ENCODE measurements at places on chromosomes 1 and 21. TPM values are rescaled to one million over a fixed set of nuclear protein-coding genes. Genes with fewer than 3 reads are reported as not detected.
A peak's percentile ranks its signal among the peaks of the same experiment; 100 is the strongest.

Gene CCDC17
- 5.7 TPM for total RNA-seq

Gene RAP1GAP
- total RNA-seq = 117 TPM

Gene WARS2
- 24.2 TPM for total RNA-seq

Gene JAM2
- 4.6 TPM for total RNA-seq

Gene IVL
- not detected for total RNA-seq

Gene MEAF6
- 73.2 TPM for total RNA-seq

DNA sequence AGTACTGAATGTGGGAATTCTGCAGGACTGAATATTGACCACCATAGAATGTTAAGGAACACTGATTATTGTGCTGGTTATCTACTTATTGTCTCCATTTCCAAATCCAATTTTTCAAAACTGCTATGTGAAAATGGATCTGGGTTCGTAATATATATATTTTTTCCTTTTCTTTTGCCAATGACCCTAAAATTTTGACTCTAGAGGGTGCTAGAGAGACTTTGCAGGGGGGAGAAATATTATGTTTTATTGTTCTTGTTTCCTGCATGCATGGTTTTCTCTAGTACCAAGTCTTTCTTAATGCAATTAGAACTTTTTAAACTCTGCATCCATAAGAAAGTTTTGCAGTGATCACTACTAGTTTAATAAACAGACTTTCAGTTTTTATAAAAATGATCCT, 1256.9 kb downstream of the BRINP3 start:
- H3K36me3 ChIP-seq = no peaks in the 10 kb centered on the region
- H3K27ac ChIP-seq = no peak overlapping the region
- no peaks in the 10 kb centered on the region for H3K4me1 ChIP-seq
- no peak overlapping the region for H3K4me3 ChIP-seq

- peaks cover 50% of the 10 kb centered on the region for H3K36me3 ChIP-seq
- peaks cover 18% of the 10 kb centered on the region for H3K4me1 ChIP-seq
- H3K27ac ChIP-seq = no peak overlapping the region
- H3K4me3 ChIP-seq = no peak overlapping the region
- DNase-seq = no peak
These were observed 3.4 kb downstream of the AKR7A2 start for GRCh38 chr1:19308509-19308907.

DNA sequence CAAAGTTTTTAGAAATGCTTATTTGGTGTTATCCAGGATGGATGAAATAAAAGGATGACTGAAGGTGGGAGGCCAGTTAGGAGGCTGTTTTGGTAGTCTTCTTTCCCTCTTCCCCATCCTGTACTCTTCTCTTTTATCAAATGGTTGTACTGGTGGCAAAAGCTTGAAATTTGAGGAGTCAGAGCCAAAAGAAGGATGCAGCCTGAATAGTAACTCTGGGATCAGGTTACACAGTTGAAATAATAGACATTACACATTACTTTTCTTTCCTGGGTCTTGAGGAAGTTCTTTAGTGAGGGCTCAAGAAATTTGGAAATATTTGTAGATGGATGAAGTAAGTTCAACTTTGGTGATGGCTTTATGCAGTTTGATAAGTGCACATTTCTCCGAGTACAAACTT, 108.6 kb downstream of the GPR52 start:
- H3K36me3 ChIP-seq = no peaks in the 10 kb centered on the region
- H3K27me3 ChIP-seq = no peaks in the 10 kb centered on the region
- no peak overlapping the region for H3K4me3 ChIP-seq
- DNase-seq = no peak
- no peak overlapping the region for H3K27ac ChIP-seq

DNA sequence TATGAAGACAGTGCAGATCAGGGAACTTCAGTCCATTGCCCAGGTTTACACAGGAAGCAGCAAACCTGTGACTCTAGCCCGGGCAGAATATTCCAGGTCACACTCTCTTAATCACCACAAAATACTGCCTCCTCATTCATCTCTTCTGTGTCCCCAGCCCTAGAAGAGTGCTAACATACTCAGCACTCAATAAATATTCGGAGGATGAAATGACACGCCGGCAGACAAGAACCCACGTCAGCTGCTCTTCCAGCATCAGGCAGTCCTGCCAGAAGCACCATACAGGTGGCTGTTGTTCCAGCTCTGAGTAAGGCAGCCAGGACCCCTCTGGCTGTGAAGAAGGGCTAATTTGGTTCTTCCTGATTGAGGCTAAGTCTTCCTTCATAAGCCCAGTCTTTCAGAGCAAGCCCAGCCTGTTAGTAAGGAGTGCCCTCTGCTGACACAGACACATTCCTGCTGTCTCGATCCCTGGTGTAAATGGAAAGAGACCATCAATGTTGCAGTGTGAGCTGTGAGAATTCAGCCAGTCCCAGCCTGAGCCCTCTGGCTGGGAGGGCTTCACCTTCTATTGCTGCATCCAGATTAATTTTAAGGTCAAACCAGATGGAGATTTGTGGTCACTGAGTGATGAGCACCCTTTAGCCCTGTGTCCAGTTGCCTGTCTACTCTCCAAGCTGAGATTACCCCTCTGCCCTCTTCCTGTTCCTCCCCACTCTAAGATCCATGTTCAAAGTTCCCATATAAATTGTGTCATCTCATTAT, 45.0 kb upstream of the KIRREL1 start:
- H3K4me1 ChIP-seq = peaks cover 6% of the 10 kb centered on the region
- no peak overlapping the region for H3K4me3 ChIP-seq
- peak; percentile 71 for DNase-seq

- peak; percentile 22 for DNase-seq
- H3K27me3 ChIP-seq = no peaks in the 10 kb centered on the region
- H3K36me3 ChIP-seq = peaks cover 3% of the 10 kb centered on the region
- H3K4me1 ChIP-seq = peaks cover 47% of the 10 kb centered on the region
- H3K27ac ChIP-seq = no peak overlapping the region
These were observed 175.7 kb downstream of the EIF4G3 start for GRCh38 chr1:21001042-21001441.

- H3K36me3 ChIP-seq = no peaks in the 10 kb centered on the region
- peak; percentile 90 for DNase-seq
- no peak overlapping the region for H3K27ac ChIP-seq
- H3K4me3 ChIP-seq = peak overlapping the region; percentile 68
- H3K4me1 ChIP-seq = peaks cover 35% of the 10 kb centered on the region
These were observed 892 bp downstream of the TYW3 start for GRCh38 chr1:74733604-74734484.

- H3K36me3 ChIP-seq = no peaks in the 10 kb centered on the region
- H3K4me1 ChIP-seq = peaks cover 18% of the 10 kb centered on the region
- peaks cover 7% of the 10 kb centered on the region for H3K27me3 ChIP-seq
- no peak overlapping the region for H3K4me3 ChIP-seq
- no peak overlapping the region for H3K27ac ChIP-seq
These were observed 5.2 kb downstream of the LRRC7 start for GRCh38 chr1:69572921-69573320.

DNA sequence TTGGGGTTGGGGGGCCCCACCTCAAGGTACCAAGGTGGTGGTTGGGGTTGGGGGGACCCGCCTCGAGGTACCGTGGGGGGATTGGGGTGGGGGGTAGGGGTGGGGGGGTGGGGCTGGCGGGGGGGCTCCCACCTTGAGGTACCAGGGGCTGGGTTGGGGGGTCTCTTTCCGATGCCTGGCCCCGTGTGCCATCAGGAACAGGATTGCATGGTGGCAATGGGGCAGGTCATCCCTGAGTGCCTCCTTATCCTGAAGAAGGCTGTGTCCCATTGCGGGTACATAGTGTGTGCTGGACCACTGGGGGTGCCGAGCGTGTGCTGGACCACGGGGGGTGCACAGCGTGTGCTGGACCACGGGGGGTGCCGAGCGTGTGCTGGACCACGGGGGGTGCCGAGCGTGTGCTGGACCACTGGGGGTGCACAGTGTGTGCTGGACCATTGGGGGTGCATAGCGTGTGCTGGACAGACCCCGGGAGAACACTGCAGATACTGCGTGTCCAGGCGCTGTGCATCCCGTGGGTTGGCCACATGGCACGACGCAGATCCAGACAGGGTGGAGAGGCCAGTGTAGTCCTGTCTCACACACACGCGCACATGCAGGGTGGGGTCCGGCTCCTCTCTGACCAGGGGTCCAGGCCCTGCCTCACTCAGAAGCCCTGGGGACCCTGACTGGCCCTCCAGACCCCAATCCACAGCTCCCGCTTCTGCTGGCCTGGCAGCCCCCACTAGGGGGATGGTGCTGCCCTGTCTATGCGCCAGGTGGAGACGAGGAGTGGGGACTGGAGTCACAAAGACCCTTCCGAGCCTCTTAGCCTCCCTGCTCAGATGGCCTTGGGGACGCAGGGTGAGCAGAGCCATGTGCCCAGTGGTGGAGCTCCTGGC, 4.2 kb downstream of the SCNN1D start:
- H3K27me3 ChIP-seq = peaks cover 6% of the 10 kb centered on the region
- H3K27ac ChIP-seq = no peak overlapping the region
- DNase-seq = no peak
- no peak overlapping the region for H3K4me3 ChIP-seq
- peaks cover 12% of the 10 kb centered on the region for H3K4me1 ChIP-seq
- H3K36me3 ChIP-seq = no peaks in the 10 kb centered on the region

DNA sequence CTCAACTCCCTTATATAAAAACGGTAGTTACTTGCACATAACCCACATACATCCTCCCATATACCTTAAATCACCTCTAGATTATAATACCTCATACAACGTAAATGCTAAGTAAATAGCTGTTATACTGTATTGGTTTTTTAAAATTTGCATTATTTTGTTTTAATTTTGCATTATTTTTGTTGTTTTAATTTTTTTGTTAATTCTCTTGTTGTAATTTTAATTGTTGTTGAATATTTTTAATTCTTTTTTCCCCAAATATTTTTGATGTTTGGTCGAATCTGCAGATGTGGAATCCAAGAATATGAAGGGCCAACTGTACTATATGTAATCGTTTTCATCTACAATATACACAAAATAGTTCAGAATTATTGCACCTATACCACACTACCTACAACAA, 23.5 kb upstream of the ACTA1 start:
- H3K27ac ChIP-seq = no peak overlapping the region
- peaks cover 93% of the 10 kb centered on the region for H3K36me3 ChIP-seq
- no peak for DNase-seq
- no peaks in the 10 kb centered on the region for H3K4me1 ChIP-seq
- no peak overlapping the region for H3K4me3 ChIP-seq
- H3K27me3 ChIP-seq = no peaks in the 10 kb centered on the region

GRCh38 chr1:27668808-27669723, 2.9 kb downstream of the IFI6 start:
- DNase-seq = peak; percentile 93
- peaks cover 34% of the 10 kb centered on the region for H3K4me1 ChIP-seq
- no peaks in the 10 kb centered on the region for H3K36me3 ChIP-seq

- no peaks in the 10 kb centered on the region for H3K27me3 ChIP-seq
- H3K4me1 ChIP-seq = no peaks in the 10 kb centered on the region
- no peak overlapping the region for H3K27ac ChIP-seq
These were observed 7.1 kb upstream of the ADAM30 start for GRCh38 chr1:119903443-119903835.

GRCh38 chr1:101137144-101138126, 99.4 kb upstream of the S1PR1 start:
- no peak overlapping the region for H3K4me3 ChIP-seq
- H3K27me3 ChIP-seq = no peaks in the 10 kb centered on the region
- H3K27ac ChIP-seq = no peak overlapping the region
- DNase-seq = no peak
- H3K4me1 ChIP-seq = peaks cover 10% of the 10 kb centered on the region

DNA sequence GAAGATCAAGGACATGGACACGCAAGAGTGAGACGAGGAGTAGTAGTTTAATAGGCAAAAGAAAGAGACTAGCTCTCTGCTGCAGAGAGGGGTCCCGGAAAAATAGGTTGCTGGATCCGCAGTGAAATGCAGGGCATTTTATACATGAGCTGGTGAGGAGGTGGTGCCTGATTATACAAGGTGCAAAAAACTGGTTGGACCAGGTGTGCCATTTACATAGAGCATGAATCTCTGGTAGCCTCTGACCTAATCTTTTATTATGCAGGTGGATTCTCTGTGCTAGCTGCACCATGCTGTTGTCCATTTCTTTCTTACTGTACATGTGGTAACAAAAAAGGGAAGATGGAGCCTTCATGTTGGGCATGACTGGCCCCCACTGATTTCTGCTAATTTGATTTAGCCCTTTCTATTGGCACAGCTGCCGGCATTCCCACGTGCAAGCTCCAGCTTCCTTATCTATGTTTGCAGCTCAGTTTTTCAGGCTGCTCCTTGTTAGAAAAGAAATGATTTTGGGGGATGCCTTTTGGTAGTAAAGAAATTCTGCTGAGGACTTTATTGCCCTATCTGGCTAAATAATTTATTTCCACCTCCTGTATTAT, 548.1 kb downstream of the BRINP3 start:
- no peaks in the 10 kb centered on the region for H3K4me1 ChIP-seq
- no peaks in the 10 kb centered on the region for H3K36me3 ChIP-seq
- no peak overlapping the region for H3K27ac ChIP-seq

DNA sequence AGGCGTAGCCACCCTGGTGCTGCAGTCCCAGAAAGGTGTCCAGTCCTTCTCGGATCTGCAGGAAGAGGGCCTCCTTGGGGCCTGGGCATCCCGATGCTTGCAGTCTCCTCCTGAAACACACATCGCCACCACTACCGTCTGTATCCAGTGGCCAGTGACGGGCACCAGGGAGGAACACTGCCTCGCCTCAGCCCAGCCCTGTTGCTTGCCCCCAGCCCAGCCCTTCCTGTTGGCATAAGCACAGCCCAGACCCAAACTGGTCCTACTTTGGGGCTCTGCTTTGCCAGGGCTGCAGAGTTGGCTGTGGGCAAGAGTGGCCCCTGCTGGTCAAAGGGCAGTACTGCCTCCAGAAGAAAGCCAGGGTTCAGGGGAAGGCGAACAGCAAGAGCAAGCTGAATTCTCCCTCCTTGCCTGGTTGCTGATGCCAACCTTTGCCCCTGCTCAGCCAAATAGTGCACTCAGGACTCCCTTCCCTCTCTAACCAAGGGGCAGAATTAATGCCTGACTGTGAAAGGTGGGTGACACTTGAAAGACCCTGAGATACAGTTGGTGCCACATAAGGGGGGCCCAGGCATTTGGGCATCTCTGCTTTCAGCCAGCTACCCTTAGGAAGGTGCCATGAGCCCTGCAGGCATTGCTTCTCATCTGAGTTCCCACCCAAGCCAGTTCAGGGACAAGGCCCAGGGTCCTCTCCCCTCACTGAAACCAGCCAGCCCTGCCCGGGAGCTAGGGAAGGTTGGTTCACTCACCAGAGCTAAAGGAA, 11.1 kb upstream of the ARHGEF2 start:
- H3K27ac ChIP-seq = peak overlapping the region; percentile 4
- no peaks in the 10 kb centered on the region for H3K36me3 ChIP-seq
- peak overlapping the region; percentile 36 for H3K4me3 ChIP-seq
- peak; percentile 79 for DNase-seq
- no peaks in the 10 kb centered on the region for H3K27me3 ChIP-seq
- H3K4me1 ChIP-seq = peaks cover 15% of the 10 kb centered on the region

DNA sequence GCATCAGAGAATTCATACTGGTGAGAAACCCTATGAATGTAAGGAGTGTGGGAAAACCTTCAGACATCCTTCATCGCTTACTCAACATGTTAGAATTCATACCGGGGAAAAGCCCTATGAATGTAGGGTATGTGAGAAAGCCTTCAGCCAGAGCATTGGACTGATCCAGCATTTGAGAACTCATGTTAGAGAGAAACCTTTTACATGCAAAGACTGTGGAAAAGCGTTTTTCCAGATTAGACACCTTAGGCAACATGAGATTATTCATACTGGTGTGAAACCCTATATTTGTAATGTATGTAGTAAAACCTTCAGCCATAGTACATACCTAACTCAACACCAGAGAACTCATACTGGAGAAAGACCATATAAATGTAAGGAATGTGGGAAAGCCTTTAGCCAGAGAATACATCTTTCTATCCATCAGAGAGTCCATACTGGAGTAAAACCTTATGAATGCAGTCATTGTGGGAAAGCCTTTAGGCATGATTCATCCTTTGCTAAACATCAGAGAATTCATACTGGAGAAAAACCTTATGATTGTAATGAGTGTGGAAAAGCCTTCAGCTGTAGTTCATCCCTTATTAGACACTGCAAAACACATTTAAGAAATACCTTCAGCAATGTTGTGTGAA, 12.8 kb downstream of the ZFP69B start:
- no peak overlapping the region for H3K4me3 ChIP-seq
- H3K4me1 ChIP-seq = no peaks in the 10 kb centered on the region
- H3K36me3 ChIP-seq = peaks cover 65% of the 10 kb centered on the region
- no peak for DNase-seq

Data from stomach (tissue), 19 donors.